Stimulated activated naive B cell treated with anti-CD40 and anti-IgM and Interleukin-4, amounts not matched to agents 10 μg/mL and 1 μg/mL and 100 μg/mL, for 72 hours (primary cell): ENCODE measurements at places on chromosomes 12 and 14.

DNA sequence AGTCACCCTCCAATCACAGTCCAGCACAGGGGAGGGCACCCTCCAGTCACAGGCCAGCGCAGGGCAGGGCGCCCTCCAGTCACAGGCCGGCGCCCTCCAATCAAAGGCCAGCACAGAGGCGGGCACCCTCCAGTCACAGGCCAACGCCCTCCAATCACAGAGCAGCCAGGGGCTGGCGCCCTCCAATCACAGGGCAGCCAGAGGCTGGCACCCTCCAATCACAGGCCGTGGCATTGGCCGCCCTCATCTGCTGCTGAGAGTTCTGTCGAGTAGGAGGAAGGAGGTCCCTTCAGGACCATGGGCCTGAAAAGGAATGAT lies 26.6 kb downstream of the DDX51 start:
- no peaks in the 10 kb centered on the region for H3K4me1 ChIP-seq
- H3K36me3 ChIP-seq = peaks cover 39% of the 10 kb centered on the region
- no peak for DNase-seq
- H3K27ac ChIP-seq = no peak overlapping the region
- no peaks in the 10 kb centered on the region for H3K27me3 ChIP-seq

DNA sequence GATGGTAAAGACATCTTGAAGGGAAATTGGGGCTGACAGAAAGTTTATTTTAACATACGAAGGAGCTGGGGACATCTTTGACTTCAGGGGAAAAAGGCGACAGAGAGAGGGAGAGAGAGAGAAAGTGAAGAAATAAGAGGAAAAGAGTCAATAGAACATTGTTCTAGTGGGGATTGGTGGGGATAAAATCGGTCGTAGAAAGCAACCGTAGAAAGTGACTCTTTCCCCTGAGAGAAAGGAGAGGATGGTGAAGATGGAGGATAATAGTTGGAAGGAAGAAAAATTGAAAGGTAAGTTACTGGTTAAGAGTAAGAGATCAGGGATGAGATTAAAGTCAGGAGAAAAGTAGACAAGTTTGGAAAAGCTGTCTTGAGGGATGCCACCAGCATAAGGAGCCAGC lies 75.9 kb downstream of the LMNTD1 start:
- no peak overlapping the region for H3K4me3 ChIP-seq
- no peaks in the 10 kb centered on the region for H3K36me3 ChIP-seq
- peaks cover 4% of the 10 kb centered on the region for H3K27me3 ChIP-seq
- no peak for DNase-seq
- H3K27ac ChIP-seq = no peak overlapping the region

DNA sequence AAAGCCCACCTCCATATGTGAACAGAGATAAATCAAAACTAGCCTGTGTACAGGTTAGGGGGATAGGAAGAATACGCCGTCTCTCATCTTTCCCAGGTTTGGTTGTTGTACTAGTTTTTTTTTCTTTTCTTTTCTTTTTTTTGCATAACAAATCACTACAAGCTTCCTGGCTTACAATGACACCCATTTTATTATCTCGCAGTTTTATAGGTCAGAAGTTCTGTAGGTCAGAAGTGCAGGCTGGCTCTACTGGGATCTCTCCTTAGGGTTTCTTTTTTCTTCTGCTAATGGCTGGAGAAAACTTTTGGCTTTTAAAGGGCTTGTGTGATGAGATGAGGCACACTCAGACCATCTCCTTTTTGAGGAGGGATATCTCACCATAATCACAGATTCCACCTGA lies 25.7 kb upstream of the CRY1 start:
- H3K36me3 ChIP-seq = no peaks in the 10 kb centered on the region
- H3K27ac ChIP-seq = no peak overlapping the region
- peaks cover 41% of the 10 kb centered on the region for H3K27me3 ChIP-seq
- no peak for DNase-seq

DNA sequence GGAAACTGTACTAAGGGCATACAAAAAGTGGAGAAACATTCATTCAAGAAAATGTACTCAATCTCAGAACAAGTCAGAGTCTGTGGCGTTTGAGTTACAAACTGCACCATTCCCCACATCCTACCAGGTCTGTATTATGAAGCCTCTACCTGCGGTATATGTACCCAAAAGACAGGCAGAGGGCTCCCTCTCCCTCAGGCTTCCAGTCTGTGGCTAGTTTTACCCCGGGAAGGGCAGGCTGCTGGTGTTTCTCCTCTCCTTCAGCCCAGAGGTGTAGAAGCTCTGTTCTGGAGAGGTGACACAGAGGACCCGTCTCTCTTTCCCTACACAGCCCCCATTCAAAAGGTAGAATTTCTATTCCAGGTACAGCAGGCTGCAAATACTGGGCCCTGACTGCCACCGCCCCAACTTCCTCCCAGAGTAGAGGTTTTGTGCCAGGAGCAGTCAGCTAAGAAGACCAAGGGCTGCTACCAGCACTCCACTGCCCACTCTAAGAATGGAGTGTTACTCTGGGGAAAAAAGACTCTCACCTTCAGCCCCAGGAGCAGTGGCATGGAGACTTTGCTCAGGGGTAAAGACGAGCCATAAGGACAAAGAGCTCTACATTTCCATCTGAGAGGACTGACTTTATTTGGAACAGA lies 39.4 kb downstream of the PARP11 start:
- H3K27me3 ChIP-seq = no peaks in the 10 kb centered on the region
- H3K36me3 ChIP-seq = peaks cover 9% of the 10 kb centered on the region
- H3K4me3 ChIP-seq = no peak overlapping the region

- no peaks in the 10 kb centered on the region for H3K36me3 ChIP-seq
- peaks cover 39% of the 10 kb centered on the region for H3K4me1 ChIP-seq
- no peak for DNase-seq
- H3K4me3 ChIP-seq = no peak overlapping the region
Observed at GRCh38 chr12:96104566-96104965, 69.2 kb upstream of the LTA4H start.

DNA sequence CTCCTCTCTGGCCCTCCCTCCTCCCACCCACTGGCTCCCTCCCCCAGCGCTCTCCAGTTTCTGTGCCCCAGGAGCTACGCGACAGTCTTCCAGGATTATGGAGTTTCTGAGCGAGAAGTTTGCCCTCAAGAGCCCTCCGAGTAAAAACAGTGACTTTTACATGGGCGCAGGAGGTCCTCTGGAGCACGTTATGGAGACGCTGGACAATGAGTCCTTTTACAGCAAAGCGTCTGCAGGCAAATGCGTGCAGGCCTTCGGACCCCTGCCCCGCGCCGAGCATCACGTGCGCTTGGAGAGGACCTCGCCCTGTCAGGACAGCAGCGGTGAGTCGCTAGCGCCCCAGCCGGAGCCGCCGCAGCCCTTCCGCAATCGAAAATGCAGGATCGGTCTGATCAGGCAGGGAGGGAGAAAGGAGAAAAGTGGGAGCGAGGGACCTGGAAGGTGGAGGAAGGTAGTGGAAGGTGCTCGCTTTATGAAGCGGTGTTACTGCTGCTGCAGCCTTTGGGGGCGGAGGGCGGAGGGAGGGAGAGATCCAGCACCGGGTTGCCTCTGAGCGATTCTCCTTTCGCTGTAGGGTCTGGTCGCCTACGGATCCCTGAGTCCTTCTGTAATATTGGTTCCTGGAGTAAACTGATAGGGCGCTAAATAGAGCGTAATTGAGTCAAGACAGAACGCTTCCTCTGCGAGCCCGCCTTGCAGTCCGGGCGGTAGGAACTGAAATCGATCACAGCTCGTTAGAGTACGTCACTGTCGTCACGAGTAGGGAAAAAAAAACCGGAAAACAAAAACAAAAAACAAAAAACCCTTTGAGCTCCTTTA lies at the start of gene ALX1:
ALX1 (plus strand) TSS at position 56 of the 819 bp plus-strand sequence; CDS start at position 98, 42 bp downstream.
- H3K4me3 ChIP-seq = peak within 1 kb of the TSS; percentile 75
- H3K27me3 ChIP-seq = peaks cover 49% of the 10 kb centered on the region
- peaks cover 9% of the 10 kb centered on the region for H3K4me1 ChIP-seq
- DNase-seq = no peak
- no peaks in the 10 kb centered on the region for H3K36me3 ChIP-seq

- no peak for DNase-seq
- H3K27ac ChIP-seq = no peak overlapping the region
- H3K27me3 ChIP-seq = no peaks in the 10 kb centered on the region
Observed at GRCh38 chr14:72996916-72997315, 30.0 kb downstream of the ZFYVE1 start.

DNA sequence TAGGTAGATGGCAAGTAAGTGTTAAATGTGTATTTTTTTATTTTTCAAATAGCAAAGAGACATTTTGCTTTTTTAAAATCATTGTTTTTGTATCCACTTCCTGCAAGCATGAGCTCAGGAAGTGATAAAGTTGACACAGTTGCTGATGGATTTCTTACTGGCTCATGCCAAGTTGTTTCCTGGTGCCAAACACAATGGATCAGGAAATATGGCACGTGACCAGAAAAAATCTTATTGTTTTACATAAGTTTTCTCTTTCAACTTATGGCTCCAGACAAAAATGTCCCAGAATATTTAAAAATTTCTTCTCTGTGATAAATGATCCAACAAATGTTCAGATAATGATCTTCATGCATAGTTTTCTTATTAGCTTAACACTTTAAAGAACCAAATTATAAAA lies 1279.1 kb upstream of the FLRT2 start:
- H3K27me3 ChIP-seq = no peaks in the 10 kb centered on the region
- no peaks in the 10 kb centered on the region for H3K36me3 ChIP-seq
- no peak overlapping the region for H3K27ac ChIP-seq
- DNase-seq = no peak
- H3K4me3 ChIP-seq = no peak overlapping the region

GRCh38 chr14:76497550-76498462 lies 121.9 kb downstream of the ESRRB start:
- no peaks in the 10 kb centered on the region for H3K27me3 ChIP-seq
- no peaks in the 10 kb centered on the region for H3K4me1 ChIP-seq
- no peaks in the 10 kb centered on the region for H3K36me3 ChIP-seq
- DNase-seq = no peak
- H3K4me3 ChIP-seq = no peak overlapping the region
